Vagina (tissue), 2 donors: ENCODE measurements at places on chromosomes 4 and X. TPM values are rescaled to one million over a fixed set of nuclear protein-coding genes. Genes with fewer than 3 reads are reported as not detected.
A peak's percentile ranks its signal among the peaks of the same experiment; 100 is the strongest.

DNA sequence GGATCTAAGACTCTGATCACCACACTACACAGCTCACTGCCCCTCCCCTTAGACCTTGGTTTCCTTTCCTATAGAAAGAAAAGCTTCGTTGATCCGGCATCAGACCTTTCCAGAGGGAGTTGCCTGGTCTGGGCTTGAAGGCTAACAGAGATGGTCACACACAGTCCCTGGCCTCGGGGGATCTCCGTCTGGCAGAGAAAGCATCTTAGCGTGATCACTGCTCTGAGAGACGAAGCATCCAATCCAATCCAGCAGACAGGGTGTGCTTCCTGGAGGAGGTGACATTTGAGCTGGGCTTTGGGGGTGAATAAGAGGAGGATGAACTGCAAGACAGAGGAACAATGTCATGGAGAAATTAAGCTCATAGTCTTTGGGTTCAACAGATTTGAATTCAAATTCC lies 49.5 kb downstream of the HTRA3 start:
- peak; percentile 42 for DNase-seq

DNA sequence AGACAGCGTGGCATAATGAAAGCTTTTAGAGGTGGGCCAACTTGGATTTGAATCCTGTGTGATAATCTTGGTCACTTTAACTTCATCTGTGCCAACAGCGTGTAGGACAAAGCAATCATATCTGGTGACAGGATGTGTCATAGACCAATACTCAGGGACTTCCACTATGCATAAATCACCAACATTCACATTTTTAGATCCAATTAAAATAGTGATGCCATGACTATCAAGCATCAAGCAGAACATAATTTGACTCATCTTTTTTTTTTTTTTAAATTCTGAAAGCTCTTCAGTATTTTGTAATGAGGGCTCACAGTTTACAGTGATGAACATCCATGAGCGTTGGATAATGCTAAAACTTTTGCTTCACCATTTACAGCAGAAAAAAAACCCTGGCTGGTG lies 27.3 kb upstream of the RAPGEF2 start:
- no peak for DNase-seq

- no peak for DNase-seq
These were observed 59.3 kb downstream of the PSAPL1 start for GRCh38 chr4:7375427-7375826.

DNA sequence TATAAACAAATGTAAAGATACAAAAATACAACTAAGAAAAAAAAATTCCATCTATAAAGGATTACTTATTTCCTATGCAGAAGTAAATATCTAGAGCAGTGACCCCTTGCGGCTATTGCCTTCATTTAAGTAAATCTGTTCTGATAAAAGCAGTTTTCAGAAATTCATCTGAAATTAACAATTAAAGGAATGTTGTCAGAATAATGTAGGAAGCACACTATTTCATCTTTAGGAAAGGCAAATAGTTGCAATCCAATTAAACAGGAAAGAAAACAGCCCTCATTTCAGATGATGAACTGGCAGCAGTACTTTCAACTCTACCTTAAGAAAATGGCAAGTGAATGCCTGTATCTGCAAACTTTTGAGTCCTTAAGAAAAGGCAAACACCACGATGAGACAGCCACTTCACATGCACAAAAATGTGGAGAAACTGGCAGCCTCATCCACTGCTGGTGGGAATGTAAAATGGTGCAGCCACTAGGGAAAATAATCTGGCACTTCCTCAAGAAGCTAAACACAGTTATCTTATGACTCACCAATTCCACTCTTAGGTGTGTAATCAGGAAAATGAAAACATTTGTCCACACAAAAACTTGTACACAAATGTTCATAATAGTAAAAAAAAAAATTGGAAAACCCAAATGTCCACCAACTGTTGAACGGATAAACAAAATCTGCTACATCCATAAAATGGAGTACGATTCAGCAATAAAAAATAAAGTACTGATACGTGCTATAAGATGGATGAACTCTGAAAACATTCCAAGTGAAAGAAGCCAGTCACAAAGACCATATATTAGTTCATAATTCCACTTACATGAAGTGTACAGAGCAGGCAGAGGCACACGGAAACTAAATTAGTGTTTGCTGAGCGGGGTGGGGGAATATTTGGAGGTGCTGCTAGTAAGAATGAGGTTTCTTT lies 2.0 kb upstream of the THAP9 start:
- DNase-seq = no peak

DNA sequence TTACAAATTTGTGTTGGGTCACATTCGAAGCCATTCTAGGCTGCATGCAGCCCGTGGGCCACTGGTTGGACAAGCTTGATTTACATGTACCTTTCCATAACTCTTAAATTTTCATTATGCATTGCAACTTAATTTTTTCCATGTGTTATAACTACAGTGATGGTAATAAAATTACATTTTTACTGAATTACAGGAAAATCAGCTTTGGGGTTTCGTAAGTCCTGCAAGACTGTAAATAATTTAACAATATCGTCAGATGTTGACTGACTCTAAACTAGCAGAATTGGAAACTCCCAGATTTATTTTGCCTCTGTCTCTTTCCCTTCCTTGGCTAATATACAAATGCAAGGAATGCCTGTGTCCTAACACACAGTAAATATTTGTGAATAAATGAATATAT lies 88.0 kb upstream of the RAPGEF2 start:
- no peak for DNase-seq

DNA sequence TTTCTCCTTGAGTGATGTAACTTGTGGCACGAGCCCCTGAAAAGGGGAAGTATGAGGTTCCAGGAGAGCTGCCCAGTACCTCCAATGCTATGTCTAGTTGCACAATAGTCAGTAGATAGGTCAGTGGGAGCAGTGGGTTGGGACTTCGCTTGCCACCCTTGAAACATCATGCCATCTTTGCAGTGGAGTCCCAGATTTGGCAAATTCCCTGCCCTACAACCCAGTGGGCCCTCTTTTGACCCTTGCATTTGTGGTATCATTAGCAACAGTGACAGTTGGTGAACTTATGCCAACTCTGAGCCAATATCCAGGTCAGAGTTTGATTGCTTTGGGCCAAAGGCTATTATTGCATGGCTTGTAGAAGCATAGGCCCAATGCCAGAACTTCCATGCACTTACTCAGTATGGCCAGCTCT lies 12.3 kb downstream of the FHL1 start:
- no peak for DNase-seq

DNA sequence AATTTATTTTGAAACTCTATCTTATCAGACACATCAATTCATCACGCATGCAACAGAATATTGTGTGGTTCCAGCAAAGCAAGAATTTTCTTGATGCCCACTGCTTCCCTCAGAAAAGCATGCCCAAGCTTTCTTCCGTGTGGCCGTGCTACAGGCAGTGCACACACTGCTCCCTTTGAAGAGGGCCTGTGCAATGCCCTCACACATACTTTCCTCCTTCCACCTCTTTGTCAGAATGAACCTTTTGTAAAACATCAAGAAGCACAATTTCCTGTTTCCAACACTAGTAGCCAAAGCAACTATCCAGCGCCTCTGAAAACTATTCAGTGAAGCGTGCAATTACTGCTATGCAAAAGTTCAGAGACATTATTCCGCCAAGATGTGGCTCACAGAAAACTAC lies 201.7 kb downstream of the NLGN4X start:
- no peak for DNase-seq

DNA sequence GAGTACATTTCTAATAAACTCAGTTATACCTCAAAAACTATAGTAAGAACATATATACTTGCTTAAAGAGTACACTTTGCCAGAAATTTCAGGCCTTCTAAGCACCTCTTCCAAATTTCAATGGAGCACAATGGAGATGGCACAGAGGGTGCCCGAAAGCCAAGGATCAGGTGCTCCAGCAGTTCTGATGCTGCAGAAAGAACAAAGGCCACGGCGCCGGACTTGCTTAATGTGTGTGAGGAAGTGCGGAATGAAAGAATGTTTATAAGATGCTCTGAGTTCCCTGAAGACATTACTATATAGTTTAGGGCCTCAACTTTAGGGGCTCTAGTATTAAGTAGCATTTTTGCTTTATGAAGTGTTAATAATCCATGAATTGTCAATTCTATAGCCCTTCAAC lies 44.3 kb downstream of the GASK1B start:
- no peak for DNase-seq

GRCh38 chr4:154277172-154277571 lies 214.4 kb downstream of the DCHS2 start:
- DNase-seq = no peak

GRCh38 chrX:25925946-25926345 lies 212.2 kb upstream of the MAGEB18 start:
- DNase-seq = no peak

GRCh38 chrX:132732236-132732635 lies 226.2 kb downstream of the HS6ST2 start:
- DNase-seq = peak; percentile 22

- no peak for DNase-seq
These were observed 18.7 kb downstream of the ZNF595 start for GRCh38 chr4:71830-72229.

DNA sequence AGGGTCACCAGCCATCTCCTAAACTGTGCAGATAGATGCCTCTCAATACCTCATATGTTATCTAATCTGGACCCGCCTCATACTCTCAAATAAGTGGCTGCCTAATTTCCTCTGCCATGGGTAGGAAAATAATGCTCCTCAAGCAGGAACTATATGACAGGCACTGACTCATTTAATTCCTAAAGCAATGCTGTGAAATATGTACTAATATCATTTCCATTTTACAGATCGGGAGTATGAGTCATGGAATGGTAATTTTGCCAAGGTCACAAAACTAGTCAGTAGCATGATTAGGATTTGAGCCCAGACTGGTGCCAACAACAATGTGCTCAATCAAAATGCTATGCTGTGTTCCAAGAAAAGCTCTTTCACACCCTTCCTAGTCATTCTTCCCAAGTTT lies 3.0 kb upstream of the NXT2 start:
- DNase-seq = no peak

GRCh38 chr4:141609243-141609642 lies 27.1 kb upstream of the IL15 start:
- no peak for DNase-seq

- no peak for DNase-seq
These were observed 112.5 kb upstream of the ATP6AP2 start for GRCh38 chrX:40468033-40468846.

GRCh38 chr4:791898-792625 lies 33.9 kb downstream of the CPLX1 start:
- DNase-seq = no peak

GRCh38 chrX:123854329-123854728 lies 5.5 kb upstream of the XIAP start:
- no peak for DNase-seq

GRCh38 chr4:174099712-174100111 lies 183.8 kb downstream of the FBXO8 start:
- no peak for DNase-seq

DNA sequence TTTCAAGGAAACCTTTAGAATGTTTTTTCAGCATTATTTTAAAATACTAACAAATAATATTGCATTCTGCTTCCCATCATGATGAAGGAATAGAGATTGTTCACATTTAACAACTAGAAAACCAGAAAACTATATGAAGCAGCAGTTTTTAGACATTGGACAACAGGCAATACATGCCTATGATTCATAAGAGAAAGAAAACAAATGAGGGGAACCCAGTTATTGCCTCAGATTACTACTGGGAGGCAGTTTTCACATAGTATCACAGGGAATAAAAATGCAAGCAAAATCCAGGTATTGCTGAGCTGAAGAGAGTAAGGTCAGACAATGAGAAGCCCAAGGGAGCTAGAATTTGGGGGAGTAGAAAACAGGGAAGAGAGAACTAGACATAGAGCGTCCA lies 373.6 kb downstream of the MAPK10 start:
- no peak for DNase-seq

GRCh38 chr4:172173206-172173605 lies 360.0 kb downstream of the GALNTL6 start:
- no peak for DNase-seq

GRCh38 chr4:183130328-183131155 lies 31.5 kb downstream of the WWC2 start:
- no peak for DNase-seq

GRCh38 chrX:136203438-136203837 lies 47.8 kb downstream of the MAP7D3 start:
- no peak for DNase-seq

- no peak for DNase-seq
These were observed 130.3 kb downstream of the ARHGAP10 start for GRCh38 chr4:147862043-147862692.

DNA sequence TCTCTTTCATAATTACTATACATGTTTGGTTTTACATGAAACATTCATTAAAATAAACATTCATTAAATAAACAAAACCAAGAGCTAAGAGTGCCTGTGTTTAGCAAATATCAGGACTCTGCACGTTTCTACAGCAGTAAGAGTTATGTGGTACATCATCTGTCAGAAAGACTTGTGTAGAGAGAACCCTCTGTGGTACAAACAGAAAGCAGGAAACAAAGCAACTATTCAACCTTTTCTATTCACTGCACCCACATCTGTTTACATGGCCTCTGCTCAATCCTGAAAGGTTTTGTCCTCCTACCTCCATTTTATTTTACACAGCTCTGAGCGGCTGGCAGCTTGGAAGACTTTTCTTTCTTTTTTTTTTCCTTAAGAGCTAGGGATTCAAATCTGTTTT lies 90.7 kb upstream of the PCDH18 start:
- no peak for DNase-seq

Gene PF4V1
- total RNA-seq = not detected

Gene CT45A10
- total RNA-seq = not detected

Gene HAUS3
- 9.6 TPM for total RNA-seq

Gene NALF2
- 0.49 TPM for total RNA-seq

Gene HNRNPH2
- total RNA-seq = 43.2 TPM

Gene SPANXN4
- total RNA-seq = not detected

Gene HSFX4
- total RNA-seq = not detected

Gene PCDH11X
- 0.74 TPM for total RNA-seq

Gene TSPAN7
- total RNA-seq = 38.5 TPM

Gene NSG1
- 32.9 TPM for total RNA-seq

Gene PAGE5
- not detected for total RNA-seq

Gene HTN3
- not detected for total RNA-seq

Gene CCSER1
- total RNA-seq = 8.1 TPM

Gene LRCH2
- total RNA-seq = 10.1 TPM
